ENCODE measurements at places on chromosomes 5 and 9.

DNA sequence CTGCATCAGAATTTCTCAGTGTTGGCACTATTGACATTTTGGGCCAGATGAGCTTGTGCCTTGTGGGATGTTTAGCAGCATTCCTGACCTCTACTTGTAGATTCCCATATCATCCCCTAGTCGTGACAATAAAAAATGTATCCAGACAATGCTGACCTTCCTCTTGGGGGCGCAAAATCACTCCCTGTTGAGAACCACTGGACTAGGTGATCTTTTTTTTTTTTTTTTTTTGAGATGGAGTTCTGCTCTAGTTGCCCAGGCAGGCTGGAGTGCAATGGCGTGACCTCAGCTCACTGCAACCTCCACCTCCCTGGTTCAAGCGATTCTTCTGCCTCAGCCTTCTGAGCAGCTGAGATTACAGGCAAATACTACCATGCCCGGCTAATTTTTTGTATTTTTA lies 22.6 kb downstream of the STXBP1 start:
- no peak for DNase-seq

GRCh38 chr5:179435731-179436315 lies 90.6 kb upstream of the ADAMTS2 start:
- no peak for DNase-seq

DNA sequence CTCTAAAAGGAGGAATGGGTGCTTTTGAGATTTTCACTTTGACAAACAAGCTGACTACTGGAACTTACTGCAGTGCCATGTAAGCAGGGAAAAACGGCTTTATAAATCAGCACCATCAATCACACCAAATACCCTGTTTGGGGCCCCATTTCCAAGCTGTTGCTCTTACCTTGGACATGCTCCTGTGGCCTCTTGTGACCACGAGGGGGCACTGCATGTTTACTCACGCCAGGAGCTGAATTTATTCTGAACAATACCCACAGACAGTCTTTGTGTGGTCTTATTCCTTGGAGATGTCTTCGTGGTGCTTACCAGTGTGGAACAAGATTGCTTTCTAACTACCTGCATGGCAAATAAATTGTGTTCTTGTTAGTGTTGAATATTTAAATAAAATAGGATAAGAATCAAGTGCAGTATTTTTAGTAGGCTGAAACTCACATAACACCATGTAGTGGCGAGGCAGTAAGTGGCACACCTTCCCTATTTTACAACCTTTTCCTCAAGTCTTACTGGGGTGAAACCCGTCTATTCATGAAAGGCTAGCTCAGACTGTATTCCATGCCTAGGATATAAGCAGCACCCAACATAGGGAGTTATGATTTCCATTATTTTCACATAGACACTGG lies 155.5 kb upstream of the NMUR2 start:
- no peak for DNase-seq

DNA sequence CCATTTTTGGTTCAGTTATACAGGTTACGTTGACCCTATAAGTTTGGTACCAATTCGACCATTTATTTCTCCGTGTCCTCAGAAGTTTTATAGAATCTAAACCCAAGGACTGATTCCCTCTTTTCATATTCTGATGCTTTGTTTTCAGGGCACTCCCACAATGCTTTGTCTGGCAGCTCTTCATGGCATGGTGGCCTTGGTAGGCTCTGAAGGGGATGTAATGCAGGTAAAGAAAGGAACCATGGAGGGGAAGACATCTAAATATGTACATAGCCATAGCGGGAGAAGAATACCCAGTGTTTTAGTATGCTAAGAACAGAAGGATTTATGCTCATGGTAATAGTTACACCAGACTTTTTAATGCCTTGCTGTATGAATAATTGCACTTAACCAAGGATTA lies 82.7 kb downstream of the HACD4 start:
- DNase-seq: no peak

DNA sequence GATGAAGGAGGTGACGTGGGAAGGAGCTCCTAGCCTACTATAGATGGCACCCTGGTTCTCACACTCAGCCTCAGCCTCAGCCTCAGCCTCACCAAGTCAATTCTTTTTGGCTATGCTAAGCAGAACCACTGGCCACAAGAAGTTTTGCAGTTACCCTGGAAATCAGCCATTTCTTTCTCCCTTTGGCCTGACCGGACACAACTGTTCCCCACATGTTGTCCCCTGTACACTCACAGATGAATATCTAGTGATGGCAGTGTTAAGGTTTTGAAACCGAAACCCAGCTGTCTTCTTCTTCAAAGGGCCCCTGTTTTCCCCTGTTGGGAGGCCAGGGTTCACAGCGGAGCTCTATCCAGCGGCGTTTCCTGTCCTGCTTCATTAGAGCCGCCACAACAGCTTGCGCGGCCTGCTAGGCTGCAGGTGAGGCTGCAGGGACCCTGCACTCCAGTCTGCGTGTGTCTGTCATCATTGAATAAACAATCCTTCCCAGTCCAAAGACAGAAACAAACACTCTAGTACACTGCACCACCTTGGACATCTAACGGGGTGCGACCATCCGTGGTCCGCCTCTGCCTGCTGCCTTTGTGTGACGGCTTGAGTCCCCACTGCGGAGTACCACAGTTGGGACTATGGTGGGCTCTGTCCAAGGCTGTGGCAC lies 250.5 kb downstream of the DENND1A start:
- no peak for DNase-seq

DNA sequence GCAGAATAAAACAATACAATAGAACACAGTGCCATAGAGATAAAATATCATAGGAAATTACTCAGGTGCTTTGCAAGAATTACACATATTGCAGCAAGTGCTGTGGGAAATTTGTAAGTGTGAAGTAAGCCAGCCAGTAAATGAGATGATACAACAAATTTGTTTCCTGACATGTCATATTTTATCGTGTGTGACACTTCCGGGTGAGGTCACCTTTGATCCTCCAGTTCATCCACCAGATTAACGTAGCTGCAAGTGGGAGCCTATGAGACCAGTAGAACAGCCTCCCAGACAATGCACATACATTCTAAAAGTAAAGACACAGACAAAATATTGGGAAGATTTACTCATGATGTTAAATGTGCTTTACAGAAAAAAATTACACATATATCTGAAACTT lies 72.2 kb downstream of the PRDM9 start:
- no peak for DNase-seq

GRCh38 chr5:177366528-177367322 lies 9.0 kb downstream of the RGS14 start:
- DNase-seq: no peak

DNA sequence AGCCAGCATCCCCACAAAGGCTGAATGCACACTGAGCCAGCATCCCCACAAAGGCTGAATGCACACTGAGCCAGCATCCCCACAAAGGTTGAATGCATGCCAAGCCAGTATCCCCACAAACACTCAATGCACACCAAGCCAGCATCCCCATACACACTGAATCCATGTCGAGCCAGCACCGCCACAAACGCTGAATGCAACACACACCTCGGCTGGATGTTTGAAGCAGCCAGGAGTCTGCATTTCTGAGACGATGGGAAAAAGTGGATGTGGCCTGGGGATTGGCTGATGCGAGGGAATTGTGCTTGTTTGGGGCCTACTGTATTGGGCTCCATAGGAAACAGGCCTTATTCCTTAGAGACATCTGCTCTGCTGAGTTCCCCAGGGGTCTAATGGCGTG lies 30.9 kb upstream of the CEP72 start:
- no peak for DNase-seq

DNA sequence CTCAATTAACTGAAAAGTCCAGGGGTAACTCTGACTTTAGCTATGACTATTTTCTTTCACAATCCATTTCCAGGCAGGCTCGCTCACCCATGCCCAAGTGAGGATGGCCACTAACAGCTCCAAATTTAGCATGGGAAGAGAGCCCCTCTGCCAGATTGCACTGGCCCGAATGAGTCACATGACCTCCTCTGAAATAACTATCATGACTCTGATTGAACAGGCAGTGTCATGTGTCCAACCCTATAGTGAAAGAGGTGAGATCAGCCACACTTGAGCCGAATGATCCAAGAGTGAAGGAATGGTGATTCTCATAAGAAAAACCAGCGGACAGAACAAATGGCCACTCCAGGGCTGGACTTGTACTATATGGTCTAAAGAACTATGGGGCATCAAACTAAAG lies 242.3 kb downstream of the NSG2 start:
- DNase-seq: no peak

DNA sequence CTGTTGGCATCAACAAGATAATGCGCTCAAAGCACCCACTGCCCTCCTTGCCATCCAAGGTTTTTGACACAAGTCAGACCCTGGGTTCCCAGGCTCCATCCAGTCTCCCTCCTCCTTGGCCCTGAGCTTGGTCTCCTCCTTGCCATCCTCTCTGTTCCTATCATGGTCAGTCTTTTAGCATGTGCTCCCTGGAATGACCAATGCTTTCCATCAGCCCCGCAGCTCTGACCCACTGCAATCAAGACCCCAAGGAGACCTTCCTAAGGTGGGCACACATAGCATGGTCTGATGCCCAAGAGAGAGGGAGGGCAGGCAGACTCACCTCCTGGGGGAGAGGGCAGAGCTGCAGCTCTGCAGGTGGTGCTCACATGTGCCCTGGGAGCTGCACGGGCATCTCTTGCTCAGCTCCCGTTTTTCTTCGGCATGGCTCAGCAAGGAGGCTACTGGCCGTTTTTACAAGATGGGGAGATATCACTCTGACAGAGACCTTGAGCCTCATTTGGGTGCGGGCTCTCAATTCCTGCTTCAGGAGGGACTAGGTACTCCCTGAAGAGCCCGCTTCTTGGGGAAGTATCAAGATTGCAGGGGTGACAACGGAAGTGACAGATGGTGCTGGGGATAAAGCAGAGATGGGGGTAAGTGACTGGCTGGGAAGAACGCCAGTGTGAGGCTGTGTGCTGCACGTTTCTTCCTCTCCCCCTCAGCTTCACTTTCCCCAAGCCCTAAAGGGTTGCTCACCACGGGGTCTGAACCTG lies 3.3 kb downstream of the SEPTIN8 start:
- no peak for DNase-seq

- no peak for DNase-seq
Observed at GRCh38 chr9:82022121-82022520, 33.5 kb downstream of the SPATA31D1 start.

DNA sequence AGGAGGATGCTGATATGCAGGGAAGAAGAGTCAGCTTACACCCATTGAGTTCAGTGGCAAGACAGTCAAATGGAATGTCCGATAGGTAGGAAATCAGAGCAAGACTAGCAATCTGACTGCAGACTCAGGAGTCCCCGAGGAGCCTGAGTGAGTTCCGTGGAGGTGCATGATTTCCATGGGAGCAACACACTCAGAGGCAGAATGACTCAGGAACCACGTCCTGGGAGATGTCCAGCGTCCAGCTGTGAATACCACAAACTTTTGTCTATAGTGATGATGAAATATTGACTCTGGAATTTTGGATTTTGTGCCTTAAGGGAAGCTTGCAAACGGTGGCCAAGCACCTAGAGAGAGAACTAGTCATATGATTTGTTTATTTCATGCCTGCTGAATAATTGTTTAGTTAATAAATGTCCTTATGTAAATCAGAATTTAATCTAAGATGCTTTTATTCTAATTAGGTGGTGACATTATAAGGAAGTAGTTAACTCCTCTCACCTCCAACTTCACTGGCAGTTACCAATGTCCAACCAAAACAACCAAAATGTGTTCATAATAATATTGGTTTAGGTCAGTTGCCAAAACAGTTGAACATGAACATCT lies 100.4 kb downstream of the PDE4D start:
- DNase-seq: no peak

DNA sequence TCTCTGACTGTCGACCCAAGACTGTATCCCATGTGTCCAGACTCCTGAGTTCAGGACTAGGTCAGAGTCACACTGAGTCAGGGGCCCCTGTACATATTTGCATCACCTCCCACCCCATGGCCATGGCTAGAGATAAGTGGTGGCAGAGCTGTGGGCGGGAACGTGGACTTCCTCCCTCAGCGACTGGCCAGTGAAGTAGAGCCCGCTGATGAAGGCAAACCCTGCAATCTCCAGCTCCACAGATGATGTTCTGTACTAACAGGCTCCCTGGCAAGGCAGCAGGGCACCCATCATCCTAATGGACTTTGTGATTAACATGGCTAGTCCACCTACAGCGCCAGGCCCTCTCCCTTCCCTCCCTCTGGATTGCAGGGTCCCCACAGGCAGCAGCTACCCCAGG lies 110.5 kb upstream of the LRRTM2 start:
- no peak for DNase-seq

DNA sequence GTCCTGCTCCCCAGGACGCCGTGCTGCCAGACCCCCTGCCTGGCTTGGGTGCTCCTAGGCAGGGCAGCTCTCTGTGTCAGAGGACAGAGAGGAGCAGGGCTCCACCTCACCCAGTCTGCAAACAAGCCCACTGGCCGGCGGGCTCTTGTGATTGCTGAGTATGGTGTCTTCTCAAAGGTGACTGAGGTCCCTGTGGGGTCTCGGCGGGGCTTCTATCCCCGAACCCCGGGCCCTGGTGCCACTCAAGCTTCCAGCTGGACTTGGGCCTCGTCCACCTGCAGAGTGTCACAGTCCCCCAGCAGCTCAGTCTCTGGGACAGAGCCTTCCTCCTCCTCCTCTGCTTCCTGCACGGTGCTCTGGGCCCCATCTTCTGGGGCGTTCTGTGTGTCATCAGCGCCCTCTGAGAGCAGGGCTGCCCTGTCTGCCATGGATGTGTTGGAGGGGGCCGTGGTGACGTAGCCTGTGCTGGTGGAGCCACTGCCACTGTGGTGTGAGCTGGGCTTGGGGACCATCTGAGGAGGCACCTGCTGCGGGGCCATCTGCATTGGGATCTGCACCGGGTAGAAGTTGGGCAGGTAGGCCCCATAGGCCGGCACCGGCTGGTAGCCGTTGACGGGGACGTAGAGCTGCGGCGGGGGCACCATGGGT lies 226.5 kb downstream of the ROR2 start:
- no peak for DNase-seq

DNA sequence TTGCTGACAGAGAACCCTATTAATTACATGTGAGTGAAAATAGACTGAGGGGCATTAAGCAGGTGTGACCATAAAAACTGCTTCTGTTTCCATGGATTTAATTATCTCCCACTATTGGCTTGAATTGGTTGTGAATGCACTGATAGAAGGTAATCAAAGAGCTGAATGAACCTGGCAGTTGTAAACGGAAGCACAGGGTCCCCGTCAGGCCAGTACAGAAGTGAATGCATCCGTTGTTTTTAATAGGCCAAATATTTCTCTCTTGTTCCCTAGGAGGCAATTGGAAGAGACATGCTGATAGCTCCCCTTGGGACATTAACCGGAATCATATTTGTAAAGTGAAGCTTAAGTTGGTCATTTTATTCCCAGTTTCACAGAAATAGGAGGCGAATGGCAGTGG lies 147.0 kb downstream of the CAVIN4 start:
- no peak for DNase-seq

GRCh38 chr9:93436218-93436617 lies 15.3 kb upstream of the FAM120A start:
- DNase-seq: no peak
